Thyroid gland (tissue), 4 donors: ENCODE measurements at places on chromosomes 11 and 22. TPM values are rescaled to one million over a fixed set of nuclear protein-coding genes. Genes with fewer than 3 reads are reported as not detected.

Gene TOM1
- 87.1 TPM for total RNA-seq

Gene PLAAT3
- 73.1 TPM for total RNA-seq

Gene ADM2
- 23.5 TPM for total RNA-seq

Gene OR10A2
- total RNA-seq = not detected

Gene RFPL3
- total RNA-seq = not detected

Gene CPT1B
- total RNA-seq = 16.0 TPM

Gene IGLL5
- not detected for total RNA-seq

Gene APOA4
- not detected for total RNA-seq

Gene SLC22A9
- total RNA-seq = not detected

Gene RTN4R
- 7.2 TPM for total RNA-seq

Gene OR6T1
- total RNA-seq = not detected

Gene SERPING1
- total RNA-seq = 136 TPM

Gene ARSA
- total RNA-seq = 30.9 TPM

Gene C11orf21
- total RNA-seq = 0.27 TPM

Gene CATSPERZ
- total RNA-seq = 3.1 TPM

Gene CACNA1I
- total RNA-seq = 3.7 TPM

Gene HMGXB4
- 24.7 TPM for total RNA-seq

Gene DNAJB7
- 0.54 TPM for total RNA-seq

Gene NAT10
- 32.9 TPM for total RNA-seq

Gene GNAZ
- total RNA-seq = 8.2 TPM

Gene FOLR3
- total RNA-seq = not detected

Gene KDM4D
- total RNA-seq = 1.1 TPM

Gene C11orf97
- not detected for total RNA-seq

Gene EHF
- total RNA-seq = 11.3 TPM

Gene APOL1
- 11.1 TPM for total RNA-seq

Gene CDHR5
- not detected for total RNA-seq

Gene SAA1
- not detected for total RNA-seq

Gene SYT13
- total RNA-seq = 1.7 TPM

Gene HTR3B
- total RNA-seq = not detected

Gene SULT4A1
- not detected for total RNA-seq

Gene CYP2D6
- 2.7 TPM for total RNA-seq

Gene NEFH
- total RNA-seq = 0.27 TPM

Gene BRSK2
- total RNA-seq = 0.54 TPM

Gene ANO3
- total RNA-seq = 0.45 TPM

Gene TRIM49
- total RNA-seq = not detected

Gene OR4A16
- not detected for total RNA-seq

Gene SLC25A18
- 1.2 TPM for total RNA-seq

Gene KRTAP5-9
- not detected for total RNA-seq

Gene TRIM48
- not detected for total RNA-seq

Gene KCNQ1
- 103 TPM for total RNA-seq

Gene FAM180B
- 1.0 TPM for total RNA-seq

Gene DTX4
- 20.2 TPM for total RNA-seq

Gene TESMIN
- 10.6 TPM for total RNA-seq
